SK-N-DZ (cell line): ENCODE measurements at places on chromosomes 4 and X.

DNA sequence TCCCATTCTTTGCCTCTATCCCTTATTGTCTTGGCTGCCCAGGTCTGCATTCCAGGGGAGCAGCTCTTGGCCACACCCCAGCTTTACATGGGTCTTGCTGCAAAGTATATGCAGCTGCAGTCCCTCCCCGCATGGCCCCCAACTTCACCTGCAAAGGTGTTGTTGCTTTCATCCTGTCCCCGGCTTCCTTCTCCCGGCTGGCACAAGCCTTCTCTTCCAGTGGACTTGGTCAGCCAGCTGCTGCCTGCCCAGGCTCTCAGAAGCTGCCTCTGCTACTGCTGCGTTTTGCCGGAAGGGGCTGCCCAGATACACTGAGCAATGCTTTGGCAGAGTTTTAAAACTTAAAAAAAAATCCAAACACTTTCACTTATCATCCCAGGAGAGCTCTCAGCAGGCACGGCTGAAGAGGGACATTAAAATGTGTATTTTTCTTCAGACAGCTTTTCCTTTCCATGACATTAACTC is 121.2 kb upstream of the PDLIM3 start:
- DNase-seq, result no peak

DNA sequence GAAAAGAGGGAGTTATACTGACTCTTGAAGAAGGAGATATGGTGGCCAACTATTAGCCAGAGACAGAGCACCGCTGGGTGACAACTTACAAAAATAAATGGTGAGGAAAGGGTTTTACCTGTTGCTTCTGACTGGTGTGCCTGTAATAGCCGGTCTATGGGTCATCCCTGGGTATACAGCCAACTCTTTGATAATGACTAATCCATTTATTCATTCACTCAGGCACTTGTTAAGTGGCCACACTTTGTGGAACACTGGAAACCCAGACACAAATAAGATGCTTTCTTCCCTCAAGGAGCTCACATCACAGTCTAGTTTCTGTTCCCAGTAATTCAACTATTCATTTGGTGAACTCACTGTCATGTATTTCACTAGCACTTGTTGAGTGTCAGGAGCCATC is 13.2 kb upstream of the CAPN6 start:
- no peak for DNase-seq

- no peak for DNase-seq
These were observed 334.1 kb downstream of the PCDH7 start for GRCh38 chr4:31054295-31054694.

DNA sequence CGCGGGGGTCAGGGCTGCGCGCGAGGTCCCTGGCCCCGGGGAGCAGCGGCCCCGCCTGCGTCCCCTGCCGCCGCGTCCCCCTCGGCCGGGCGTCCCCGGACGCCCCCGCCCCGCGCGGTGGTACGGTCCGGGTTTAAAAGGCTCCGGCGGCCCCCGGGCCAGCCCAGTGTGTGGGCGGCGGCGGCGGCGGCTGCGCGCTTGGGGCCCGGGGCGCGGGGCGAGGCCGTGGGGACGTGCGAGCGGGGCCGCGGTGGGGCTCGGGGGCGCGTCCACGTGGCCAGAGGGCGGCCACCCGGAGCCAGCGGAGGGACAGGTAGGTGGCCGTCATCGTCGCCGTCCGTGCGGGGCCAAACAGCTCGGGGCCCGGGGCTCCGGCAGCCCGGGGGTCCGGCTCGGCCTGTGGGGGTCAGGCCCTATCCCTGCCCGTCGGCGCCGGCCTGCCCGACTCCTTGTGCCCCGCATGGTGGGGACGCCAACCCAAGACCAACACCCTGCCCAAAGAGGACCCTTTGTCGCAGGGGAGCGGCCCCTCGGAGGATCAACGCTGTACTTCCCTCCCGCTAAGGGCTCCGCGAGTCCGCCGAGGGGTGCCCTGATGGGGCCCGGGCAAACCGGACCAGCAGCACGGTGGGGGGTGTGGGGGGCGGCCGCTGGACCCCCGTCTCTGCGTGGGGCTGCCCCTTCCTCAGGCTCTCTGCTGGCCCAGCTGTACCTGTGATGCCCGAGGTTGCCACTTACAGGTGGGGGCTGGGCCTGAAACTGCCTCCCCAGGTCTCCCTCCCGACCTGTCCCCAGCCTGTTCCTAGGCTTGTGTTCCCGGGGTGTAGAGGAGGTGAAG is at the start of gene PLXNA3:
Gene PLXNA3 (plus strand): TSS at position 166 of the 838 bp plus-strand sequence. CDS start 1,903 bp downstream, outside the sequence.
- DNase-seq, result no peak

GRCh38 chr4:184568770-184569169 is 80.5 kb downstream of the CASP3 start:
- no peak for DNase-seq

- DNase-seq, result no peak
These were observed 228.9 kb downstream of the SCFD2 start for GRCh38 chr4:53136954-53137353.
